ENCODE measurements at places on chromosomes 2 and 18.

DNA sequence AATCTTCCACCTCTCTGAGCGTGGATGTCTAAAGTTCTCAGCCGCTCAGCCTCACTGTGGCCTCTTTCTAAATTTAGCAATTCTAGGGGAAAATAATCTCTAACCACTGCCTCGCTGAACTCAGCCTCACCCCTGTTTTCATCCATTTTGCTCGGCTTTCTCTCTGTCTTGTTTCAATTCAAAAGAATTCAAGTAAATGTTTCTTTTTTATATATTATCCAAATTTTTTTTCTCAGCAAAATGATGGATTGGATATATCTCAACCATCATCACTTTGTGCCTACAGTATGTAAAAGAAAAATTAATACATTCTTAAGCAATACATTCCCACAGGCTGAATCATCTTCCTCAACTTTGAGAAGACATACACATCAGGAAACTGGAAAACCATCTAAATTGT, 24.0 kb upstream of the GALNT5 start:
- no peak for DNase-seq

DNA sequence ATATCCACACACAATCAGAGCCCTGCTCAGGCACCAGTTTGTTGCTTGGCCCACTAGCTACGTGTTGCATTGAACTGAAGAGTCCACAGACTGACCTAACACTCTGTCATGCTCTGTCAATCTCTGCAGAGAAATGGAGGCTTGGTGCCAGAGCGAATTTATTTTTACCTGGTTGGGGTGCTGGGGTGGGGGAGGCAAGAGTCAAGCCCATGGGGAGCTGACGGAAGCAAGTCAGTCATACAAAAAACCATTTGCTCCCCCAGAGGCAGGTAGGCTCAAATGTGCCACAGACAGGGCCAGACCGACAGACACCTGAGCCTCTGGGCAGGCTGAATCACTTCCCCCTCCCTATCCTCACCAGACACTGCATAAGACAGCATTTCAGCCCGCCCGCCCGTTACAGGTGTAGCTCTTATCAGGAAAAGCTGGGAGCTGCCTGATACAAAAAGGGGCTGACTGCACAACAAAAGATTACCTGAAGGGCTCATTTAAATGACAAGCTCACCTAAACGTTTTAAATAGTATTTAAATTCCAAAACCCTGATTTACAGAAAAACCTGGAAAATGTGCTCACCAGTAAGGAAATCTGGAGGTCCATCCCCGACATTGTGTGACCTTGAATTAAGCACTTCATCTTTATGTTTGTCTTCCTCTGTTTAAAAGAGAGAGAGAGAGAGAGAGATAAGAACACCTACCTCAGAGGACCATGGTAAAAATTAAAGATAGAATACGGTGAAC, 2.1 kb upstream of the PCBP1 start:
- DNase-seq, result no peak

DNA sequence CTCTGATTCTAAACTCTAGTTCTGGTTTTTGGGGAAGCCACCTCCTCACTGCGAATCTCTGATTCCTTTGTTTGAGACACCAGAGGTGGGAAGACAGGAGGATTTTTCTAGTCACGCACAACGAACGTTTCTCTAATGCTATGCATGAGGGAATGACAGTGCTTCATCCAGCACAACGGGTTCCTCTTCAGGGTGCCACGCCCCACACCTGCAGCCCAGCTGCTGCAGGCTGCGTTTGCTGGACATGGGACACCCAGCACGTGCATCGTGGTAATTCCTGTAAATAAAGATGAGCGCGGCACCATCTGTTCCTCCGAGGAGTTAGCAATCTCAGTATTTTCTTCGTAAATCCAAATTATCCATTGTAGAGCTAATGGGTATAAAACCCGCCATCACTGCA, 37.5 kb upstream of the TPO start:
- DNase-seq, result no peak

DNA sequence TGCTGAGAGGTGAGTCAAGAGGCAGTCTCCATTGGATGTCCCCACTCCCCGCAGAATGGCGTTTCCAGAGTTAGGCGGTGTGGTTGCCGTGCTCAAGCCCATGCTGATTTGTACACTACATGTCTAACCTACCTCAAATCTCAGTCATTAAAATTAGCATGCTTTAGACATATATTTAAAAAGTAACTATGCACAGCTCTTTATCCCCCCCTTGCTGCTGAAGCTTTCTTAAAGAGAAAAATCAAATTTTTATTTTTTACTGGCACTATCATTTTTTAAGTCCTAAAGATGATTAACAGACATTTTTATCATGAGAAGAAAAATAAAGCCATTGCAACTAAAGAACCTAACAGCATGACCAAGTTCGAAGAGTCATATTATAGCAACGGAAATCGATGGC, 42.9 kb downstream of the BOLA3 start:
- DNase-seq, result no peak

DNA sequence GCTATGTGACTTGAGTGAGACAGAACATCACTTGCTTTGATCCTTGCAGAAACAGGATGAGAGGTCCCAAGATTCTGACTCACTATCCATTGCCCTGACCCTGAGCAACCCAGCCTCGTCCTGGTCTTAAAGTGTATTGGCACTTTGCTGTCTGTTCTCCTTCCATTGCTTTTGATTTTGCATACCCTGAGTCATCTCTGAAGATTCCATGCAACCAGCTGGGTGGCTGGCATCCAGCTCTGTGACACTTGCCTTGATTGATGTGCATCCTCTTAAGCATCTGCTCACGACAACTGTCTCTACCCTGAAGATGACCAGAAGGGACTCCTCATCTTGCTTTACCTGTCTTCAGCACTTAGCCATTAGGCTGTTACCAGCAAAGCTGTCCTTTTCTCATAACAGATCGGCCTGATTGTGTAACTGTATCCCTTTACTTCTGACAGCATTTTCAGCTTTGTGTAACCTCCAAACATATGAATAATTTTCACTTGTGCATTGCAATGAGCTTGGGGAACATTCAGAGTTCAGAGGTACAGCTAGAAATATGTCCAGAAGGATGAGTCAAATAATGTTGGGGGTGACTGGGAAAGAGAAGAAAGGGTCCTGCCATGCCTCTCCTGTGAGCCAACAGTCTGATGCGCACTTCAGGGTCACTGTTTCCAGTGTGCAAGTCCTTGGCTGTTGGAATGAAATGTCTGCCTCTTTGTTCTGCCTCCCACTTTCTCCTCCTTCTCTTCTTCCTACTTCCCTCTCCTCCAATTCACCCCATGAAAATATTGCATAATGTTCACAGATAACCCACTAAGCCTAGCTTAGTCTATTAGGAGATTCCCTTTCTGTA, 249.7 kb upstream of the OSR1 start:
- DNase-seq, result no peak

Data from GM10248 (cell line).